ENCODE measurements at places on chromosomes 1 and 21.

- DNase-seq = no peak
These were observed 47.2 kb downstream of the KLHDC7A start for GRCh38 chr1:18527921-18528320.

DNA sequence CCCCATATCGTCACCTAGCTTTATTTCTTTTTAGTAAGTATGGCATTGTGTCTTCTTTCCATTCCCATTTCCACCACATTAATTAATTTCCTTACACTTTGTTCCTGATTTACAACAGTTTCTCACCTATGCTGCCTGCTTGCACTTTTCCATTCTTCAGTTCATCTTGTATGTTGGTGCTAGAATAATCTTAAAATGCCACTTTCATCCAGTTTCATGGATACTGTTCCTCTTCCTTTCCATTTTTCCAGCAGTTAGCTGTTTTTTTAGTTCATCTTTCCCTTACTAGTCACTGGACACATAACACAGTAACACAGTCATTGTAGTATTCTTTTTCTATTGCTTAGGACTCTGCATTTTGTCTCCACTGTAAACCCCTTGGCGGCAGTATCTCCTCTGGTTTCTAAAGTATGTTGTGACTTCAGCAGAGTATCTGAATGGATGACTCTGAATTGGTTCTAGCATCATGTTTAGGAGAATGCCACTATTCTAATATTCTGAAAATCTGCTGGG is 2.1 kb downstream of the CDC7 start:
- peak; percentile 27 for DNase-seq

DNA sequence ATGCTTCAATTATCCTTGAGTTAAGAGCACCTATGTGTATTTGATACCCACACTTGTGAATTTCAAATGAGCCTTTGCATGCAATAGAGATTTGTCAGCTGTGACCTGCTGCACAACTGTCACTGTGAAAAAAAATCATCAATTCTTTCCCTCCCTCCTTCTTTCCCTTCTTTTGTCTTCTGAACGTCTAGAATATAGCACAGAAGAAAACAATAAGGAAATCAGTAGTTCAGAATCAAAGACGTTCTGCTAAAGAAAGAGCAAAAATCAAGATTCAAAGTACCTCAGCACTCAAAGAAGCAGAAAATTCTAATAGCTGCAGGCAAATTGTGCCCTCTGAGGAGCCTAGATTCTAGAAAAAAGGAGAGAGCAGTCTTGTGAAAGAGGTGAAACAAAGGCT is 1.7 kb upstream of the FMN2 start:
- no peak for DNase-seq

DNA sequence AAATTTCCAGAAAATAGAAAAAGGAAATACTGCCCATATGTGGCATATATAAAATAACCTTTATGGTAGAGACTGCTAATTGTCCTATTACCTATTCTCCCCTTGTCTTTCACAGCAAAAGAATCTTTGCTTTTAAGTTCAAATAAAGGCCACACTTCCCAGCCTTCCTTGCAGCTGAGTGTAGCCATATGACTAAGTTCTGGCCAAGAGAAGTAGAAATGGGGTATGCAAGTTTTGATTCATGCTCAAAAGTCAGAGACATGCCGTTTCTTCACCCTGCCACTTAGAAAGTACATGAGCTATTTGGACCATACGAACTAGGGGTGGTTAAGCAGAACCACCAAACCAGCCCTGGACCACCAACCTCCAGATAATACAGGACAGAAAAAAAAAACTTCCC is 18.3 kb upstream of the S100A2 start:
- no peak for DNase-seq

DNA sequence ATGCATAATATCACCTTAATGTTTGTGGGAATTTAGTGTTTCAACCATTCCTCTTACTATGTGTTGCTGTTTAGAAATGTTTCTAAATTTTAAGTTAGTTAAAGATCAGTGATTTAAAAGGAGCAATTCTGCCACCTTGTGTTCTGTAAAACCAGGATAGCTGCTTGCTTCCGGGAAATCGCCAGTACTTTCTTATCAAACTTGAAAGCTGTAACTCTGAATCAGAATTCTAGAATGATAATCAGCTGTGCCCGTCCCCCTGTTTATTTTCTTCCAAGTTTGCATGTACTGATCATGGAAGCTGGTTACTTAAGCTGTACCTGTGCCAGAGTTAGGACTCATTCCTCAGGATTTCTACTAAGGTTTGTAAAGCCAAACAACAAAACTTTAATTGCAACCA is 656.4 kb downstream of the LTN1 start:
- DNase-seq = peak; percentile 37

- DNase-seq = peak; percentile 57
These were observed 81.5 kb upstream of the LRIF1 start for GRCh38 chr1:111045033-111045722.

GRCh38 chr1:43225168-43225567 is 44.6 kb upstream of the TMEM125 start:
- DNase-seq = no peak

GRCh38 chr21:23026878-23027277 is 2028.7 kb downstream of the NCAM2 start:
- DNase-seq = no peak

All from DMS53 (cell line).